Cerebellum (tissue), 4 donors: ENCODE measurements at places on chromosomes 11 and 22. TPM values are rescaled to one million over a fixed set of nuclear protein-coding genes. Genes with fewer than 3 reads are reported as not detected.

Gene OMP
- total RNA-seq: 1.1 TPM

Gene SLC25A22
- total RNA-seq: 18.4 TPM

Gene TEX54
- not detected for total RNA-seq

Gene EXPH5
- total RNA-seq: 8.8 TPM

Gene DDX25
- total RNA-seq: 13.4 TPM

Gene RFPL1
- not detected for total RNA-seq

Gene RTN4RL2
- total RNA-seq: 1.2 TPM

Gene HEPHL1
- total RNA-seq: not detected

Gene MS4A15
- total RNA-seq: not detected

Gene P2RY2
- 0.09 TPM for total RNA-seq

Gene MYO18B
- 0.36 TPM for total RNA-seq

Gene OR51E2
- total RNA-seq: 0.18 TPM

- DNase-seq: peak; percentile 80
Measured at GRCh38 chr22:17501679-17502285, 61.5 kb upstream of the SLC25A18 start.

DNA sequence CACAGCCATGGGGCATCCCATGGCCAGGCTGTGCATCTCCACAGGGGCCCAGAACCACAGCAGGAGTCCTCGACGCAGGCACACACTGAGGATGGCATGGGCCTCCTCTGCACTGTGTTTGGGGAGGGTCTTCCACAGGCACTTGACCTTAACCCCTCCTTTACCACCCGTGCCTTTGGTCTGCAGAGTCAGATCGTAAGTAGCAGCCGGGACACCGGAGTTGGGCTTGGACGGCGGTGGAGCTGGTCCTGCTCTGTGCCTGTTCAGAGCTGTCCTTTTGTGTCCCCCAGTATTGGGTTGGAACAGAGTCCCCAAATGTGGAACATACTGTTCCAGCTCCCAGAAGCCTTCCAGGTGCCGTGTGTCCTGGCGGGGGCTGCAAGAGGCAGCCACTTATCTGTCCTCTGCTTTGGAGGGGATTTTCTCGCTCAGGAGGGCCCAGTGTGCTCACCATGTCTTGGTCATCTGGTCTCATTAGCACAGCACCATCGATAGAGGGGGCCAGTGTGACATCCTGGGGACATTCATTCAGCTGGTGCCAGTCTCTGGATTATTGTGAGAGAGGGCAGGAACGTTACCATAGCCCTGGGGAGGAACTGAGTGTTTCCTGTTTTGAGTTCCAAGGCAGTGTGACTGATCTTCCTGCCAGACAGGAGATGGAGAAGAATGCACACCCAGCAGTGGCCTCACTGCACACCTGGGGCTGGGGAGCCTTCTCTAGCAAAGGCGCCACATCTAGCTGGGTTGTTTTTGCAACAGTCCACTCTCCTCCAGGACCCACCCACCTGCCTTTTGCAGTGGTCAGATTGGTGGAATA lies 12.4 kb downstream of the CRELD2 start:
- peak; percentile 53 for DNase-seq

DNA sequence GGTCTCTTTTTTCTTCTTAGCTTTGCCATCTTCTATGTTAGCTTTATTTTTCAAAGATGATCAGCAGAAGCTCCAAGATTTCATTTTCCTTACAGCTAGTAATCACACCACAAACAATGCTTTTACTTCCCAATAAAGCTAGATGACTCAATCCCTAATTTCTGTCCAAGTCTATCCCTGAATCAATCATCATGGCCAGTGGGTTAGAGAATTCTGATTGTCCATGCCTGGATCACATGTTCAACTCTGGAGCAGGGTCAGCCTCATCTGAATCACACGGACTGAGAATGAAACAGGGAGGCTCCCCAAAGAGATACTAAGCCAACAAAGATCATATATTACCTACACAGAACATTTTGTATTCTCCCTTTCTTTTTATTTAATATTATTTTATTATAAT lies 79.6 kb downstream of the BBOX1 start:
- no peak for DNase-seq

- no peak for DNase-seq
Measured at GRCh38 chr11:16840951-16841350, 102.5 kb downstream of the C11orf58 start.

- no peak for DNase-seq
Measured at GRCh38 chr11:30853439-30853838, 267.3 kb upstream of the MPPED2 start.

GRCh38 chr22:36160499-36160942 lies at the start of gene APOL3:
TSS of gene APOL3 (minus strand) at chr22:36160755. CDS start at chr22:36149055, 11,700 bp downstream.
- no peak for DNase-seq

- DNase-seq: peak; percentile 94
Measured at GRCh38 chr22:41998361-41999261, at the start of gene WBP2NL. TSS of gene WBP2NL (plus strand) at chr22:41998788. CDS start at chr22:41998819, 31 bp downstream.

DNA sequence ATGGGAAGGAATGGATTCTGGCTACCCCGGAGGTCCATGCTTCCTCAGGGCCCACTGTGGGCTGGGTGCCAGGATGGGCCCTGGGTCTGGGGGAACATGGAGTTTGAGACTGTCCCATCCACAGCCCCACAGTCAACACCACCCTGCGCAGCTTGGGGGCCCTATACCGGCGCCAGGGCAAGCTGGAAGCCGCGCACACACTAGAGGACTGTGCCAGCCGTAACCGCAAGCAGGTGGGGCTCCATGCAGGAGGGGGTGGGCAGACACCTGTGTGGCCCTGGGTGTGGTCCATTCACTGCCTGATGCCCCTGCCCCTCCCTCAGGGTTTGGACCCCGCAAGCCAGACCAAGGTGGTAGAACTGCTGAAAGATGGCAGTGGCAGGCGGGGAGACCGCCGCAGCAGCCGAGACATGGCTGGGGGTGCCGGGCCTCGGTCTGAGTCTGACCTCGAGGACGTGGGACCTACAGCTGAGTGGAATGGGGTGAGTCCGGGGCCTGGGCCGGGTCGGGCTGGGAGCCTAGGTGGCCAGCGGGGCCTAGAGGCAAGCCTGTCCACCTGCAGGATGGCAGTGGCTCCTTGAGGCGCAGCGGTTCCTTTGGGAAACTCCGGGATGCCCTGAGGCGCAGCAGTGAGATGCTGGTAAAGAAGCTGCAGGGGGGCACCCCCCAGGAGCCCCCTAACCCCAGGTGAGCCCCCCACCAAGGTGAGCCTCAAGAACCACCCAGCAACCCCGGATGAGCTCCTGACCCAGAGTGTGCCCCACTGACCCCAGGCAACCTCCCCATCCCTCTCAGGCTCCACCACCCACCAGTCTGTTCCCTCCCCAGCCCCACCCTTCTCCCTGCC lies 2.7 kb upstream of the RAB1B start:
- DNase-seq: no peak

DNA sequence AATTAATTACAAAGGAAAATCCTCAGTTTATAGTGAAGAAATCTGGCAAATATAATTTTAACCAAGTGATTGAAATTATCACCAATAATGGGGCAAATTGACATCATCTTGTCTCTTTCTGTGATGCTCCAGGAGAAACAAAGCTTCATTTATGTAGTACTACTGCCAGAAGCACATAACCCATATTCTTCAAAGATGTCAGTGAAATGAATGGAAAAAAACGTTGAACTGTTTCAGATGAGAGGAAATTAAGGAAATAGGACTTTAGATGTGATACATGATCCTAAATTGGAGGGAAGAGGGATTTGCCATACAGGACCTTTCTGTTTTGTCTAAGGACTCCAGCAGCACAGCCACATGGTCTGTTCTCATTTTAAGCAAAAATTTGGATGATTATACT lies 57.6 kb downstream of the PPP6R3 start:
- no peak for DNase-seq

DNA sequence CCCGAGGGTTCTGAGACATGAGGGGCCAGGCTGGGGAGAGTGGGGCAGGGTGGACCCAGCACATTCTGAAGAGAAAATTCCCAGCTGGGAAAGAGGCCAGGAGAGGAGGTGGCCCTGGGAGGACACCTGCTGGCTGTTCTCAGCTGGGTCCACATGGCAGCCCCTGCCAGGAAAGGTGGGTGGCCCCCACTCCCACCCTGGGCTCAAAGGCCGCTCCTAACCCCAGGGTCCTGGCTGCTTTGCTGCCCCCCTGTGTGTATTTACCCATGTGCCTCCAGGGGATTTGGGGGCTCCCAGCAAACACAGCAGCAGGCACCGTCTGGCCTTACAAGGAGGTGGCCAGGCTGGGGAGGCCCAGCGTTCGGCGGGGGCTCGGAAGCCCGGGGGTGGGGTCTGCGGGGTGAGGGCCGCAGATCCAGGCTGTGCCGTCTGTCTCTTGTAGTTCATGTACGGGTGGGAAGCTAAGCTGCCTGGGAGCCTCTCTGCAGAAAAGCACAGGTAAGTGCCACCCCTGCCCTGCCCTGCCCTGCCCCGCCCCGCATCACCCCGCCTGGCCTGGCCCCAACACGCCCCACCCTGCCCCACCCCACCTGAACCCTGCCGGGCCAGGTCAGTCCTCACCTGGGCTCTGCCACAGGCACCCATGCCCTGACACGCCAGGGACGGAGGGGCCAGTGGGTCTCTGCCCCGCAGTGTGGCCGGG lies 10.6 kb downstream of the MUC5B start:
- no peak for DNase-seq

DNA sequence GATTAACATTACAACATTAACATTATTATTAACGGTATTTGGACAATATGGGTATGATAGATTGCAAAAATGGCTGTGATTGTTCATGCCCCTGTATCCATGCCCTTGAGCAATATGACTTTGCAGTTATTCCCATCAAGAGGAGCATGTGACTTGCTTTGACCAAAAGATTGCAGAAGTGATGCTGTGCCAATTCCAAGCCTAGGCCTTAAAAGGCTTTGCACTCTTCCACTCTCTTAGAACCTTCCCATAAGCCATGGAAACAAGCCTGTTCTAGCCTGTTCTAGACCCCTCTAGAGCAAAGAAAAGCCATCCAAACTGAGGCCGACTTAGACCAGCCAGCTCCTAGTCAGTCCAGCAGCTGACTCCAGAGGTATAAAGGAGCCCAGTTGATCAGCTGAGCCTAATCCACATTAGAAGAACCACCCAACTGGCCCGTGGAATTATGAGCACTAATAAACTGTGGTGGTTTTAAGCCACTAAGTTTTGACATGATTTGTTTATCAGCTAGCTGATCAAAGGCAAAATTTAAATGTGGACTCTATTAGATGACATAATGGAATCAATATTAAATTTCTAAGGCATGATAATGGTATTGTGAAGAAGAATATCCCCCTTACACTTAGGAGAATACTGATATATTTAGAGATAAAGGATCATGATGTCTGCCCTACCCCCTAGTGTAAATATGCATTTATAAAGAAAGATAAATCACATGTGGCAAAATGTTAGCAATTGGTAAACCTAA lies 28.6 kb downstream of the RAB30 start:
- no peak for DNase-seq

DNA sequence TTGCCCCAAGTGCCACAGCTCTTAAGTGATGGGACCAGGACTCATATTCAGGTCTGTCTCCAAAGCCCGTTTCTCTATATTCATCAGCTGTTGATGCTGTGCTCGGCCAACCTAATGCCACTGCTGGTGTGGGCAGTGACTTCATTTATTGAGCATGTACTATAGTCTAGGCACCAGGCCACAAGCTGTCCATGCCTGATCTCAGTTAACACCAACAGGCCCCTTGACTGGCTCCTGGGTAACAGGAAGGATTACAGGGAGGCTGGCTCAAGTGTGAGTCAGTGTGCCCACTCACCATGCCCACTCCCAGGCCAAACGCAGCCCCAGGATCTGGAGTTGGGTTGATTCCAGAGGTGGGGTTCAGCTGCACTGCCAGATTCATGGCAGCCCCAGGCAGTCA lies 8.6 kb upstream of the CRYBB2 start:
- DNase-seq: no peak

DNA sequence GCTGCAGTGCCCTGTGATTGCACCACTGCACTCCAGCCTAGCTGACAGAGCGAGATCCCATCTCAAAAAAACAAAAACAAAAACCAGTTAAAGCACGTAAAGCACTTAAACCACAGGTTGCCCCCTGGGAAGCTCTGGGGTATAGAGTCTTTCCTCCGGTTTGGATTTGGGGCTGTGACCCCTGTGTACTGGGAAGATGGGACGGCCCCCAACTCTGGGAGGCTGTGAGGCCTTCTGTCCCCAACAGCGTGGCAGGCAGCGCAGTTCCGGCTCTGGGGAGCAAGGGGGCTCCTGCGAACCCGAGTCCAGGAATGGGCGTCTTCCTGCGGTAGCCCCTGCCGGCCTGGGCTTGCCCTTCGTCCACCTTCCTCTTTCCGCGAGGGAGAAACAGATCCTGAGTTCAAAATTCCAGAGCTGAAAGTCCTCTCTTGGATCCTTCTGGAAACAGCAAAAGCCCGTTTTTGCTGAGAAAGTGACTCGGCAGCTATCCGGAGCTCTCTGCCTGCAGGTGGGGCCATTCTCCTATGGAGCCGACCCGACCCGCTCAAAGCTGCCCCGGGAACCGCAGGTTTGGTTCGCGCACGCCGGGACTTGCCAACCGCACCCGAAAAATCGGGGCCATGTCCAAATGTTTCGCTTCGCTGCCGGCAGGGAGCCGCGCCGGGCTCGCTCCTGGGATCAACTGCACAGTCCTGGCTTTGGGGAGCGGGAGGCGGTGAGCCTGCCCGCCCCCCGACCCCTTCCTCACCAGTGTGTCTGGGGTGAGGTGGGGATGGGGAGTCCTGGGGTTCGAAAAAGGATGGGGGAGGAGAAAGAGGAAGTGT lies 36.3 kb upstream of the POLA2 start:
- DNase-seq: no peak
